IPS DF 19.7 (cell line): ENCODE measurements at places on chromosomes 16 and 17.

DNA sequence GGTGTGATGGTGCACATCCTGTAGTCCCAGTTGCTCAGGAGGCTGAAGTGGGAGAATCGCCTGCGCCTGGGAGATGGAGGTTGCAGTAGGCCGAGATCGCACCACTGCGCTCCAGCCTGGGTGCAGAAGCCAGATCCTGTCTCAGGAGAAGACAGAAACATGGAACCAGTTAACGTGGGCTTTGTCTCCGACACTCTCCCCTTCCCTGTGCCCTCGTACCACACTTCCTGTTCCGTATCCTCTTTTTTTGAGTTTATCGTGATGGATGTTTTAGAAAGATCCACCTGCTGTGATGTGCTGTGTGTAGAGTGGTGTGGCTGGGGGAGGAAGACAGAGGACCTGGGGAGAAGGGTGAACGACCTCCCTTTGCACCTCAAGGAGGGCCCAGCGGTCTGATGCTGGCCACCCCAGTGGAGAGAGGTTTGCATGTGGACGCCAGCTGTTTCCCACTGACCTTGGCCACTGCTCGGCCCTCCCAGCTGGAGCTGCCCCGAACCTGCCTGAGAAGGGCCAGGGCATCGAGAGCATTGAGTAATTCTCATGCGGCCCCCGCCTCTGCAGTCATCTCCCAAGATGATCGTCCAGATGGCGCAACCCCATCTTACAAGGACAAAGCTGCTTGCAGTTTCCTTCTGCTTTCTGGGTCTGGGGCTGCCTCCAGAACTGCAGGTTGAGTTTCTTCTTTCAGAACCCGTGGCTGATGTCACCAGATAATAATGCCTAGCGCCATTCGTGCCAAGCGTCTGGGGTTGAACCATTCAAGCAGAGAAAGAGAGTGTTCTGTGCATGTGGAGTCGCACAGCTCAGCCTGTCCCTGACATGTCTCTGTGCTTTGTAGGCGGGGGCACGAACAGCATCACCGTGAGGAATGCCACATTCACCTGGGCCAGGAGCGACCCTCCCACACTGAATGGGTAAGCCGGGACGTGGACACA lies 126.3 kb downstream of the ABCC1 start:
- no peak for DNase-seq

DNA sequence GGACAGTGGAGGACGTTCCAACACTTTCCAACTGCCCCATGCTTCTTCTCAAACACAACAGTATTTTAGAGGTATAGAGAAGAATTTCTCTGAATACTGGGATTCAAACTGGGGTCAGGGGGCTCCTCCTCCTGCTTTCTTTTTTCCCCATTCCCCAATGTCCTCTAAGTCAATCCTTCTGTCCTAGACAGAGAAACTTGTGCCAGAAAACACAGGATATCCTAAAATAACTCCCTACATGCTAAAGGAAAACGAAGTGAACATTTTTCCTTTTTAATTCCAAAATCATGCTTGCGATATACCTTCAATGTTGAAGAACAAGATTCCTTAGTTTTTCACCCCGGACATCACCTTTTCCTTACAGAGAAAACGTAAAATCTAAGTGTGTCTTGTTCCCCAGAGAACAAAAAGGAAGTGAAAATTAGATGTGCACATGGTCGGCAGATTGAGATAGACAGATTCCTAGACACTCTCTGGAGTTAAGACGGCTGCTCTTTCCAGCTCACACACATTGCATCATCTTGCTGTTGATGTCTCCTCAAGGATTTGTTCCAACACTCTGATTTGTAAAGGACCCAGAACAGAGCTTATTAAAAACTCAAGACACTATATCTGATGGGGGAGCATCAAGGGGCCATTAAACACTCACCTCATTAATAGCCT lies 228.2 kb downstream of the GRIN2A start:
- no peak for DNase-seq

- no peak for DNase-seq
Observed at GRCh38 chr16:66923247-66923731, 2.0 kb downstream of the RRAD start.

DNA sequence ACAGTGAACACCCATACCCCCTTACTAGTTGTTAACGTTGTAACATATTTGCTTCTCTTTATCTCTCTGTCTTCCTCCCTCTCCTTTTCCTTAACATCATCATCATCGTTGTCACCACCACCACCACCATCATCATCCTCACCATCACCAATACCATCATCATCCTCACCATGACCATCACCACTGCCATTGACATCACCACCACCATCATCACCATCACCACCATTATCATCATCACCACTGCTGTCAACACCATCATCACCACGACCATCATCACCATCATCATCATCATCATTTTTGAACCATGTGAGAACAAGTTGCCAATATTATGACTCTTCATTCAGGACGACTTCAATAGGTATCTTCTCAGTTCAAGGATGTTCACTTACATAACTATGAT lies 35.5 kb downstream of the SHISA6 start:
- no peak for DNase-seq
